SK-N-DZ (cell line): ENCODE measurements at places on chromosomes 11 and 22.

GRCh38 chr11:12246147-12246546 is 131.2 kb upstream of the PARVA start:
- DNase-seq = peak; percentile 40

DNA sequence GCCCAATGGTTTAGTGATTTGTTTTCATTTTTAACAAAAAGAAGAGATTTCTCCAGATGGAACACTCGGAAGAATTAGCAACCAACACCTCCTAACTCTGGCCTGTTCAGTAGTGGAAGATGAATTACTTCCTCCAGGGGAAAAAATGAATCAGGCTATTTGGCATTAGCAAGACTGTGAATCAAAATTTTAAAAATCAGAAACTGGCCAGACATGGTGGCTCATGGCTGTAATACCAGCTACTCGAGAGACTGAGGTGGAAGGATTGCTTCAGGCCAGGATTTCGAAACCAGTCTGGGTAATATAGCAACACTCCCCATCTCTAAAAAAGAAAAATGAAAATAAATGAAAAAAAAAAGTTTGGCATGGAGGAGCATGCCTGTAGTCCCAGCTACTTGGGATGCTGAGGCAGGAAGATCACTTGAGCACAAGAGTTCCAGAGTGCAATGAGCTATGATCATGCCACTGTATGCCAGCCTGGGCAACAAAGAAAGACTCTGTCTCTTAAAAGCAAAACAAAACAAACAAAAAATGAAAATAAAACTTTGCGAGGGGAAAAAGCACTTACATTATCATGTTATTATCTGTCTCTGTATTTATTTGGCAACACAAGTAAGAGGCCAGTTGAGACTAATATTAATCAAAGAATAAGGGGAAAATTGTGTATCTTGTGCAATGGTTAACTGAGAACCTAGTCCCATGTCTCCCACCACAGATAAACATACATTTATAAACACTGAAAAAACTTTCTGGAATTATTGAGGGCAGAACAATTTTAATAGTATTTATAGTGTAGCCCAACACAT is 796.3 kb upstream of the ANO3 start:
- no peak for DNase-seq

DNA sequence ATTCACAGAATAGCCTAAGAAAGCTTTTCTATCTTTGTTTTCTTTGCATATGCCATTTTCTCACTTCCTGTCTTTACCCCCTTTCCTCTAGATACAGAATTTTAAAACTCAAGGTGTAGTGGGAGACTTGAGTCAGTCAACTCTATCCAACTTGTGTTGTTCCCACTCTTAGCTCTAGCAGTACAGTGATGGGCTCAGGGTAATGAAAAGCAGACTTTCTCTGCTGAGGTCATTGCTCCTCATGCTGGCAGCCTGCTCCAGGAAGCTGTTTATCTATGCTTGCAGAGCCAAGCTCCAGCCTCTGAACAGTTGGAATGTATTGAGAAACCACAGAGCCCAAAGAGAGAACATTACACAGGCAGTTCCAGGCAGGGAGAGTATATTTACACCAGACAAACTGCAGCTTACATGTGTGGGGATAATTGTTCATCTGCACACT is 68.1 kb downstream of the CSTPP1 start:
- DNase-seq = no peak

DNA sequence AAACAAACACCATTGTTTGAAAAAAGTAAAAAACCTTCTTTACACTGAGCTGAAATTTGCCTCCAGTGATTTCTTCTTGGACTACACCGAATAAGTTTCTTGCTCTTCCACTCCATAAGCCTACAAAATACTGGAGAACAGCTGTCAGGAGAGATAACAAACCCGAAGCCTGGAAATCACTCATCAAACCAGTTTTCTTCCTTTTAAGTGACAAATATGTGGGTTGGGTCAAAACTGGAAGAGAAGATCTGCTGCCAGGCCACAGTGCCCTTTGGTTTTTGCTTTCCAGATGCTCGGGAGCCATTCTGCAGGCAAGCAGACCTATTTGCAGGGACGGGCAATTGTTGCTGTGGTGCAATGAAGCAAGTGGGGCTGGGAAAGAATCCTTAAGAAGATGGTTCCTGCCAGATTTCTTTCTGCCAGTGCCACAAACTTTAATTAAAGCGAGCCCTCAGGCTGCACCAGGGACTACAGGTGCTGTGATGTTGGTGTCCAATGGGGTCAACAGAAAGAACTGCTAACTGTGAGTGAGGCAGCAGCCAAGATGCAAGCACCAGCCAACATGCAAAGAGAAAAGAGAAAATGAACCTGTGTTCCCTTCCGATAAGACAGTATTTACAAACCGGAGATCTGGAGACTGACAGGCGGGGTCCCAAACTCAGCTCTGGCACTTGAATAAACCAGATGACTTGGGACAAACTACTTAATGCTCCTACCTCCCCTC is 44.8 kb upstream of the SMCO4 start:
- no peak for DNase-seq

GRCh38 chr11:16979703-16980622 is 34.3 kb downstream of the PLEKHA7 start:
- DNase-seq = no peak

GRCh38 chr11:119723243-119723951 is 5.6 kb downstream of the NECTIN1 start:
- peak; percentile 43 for DNase-seq

DNA sequence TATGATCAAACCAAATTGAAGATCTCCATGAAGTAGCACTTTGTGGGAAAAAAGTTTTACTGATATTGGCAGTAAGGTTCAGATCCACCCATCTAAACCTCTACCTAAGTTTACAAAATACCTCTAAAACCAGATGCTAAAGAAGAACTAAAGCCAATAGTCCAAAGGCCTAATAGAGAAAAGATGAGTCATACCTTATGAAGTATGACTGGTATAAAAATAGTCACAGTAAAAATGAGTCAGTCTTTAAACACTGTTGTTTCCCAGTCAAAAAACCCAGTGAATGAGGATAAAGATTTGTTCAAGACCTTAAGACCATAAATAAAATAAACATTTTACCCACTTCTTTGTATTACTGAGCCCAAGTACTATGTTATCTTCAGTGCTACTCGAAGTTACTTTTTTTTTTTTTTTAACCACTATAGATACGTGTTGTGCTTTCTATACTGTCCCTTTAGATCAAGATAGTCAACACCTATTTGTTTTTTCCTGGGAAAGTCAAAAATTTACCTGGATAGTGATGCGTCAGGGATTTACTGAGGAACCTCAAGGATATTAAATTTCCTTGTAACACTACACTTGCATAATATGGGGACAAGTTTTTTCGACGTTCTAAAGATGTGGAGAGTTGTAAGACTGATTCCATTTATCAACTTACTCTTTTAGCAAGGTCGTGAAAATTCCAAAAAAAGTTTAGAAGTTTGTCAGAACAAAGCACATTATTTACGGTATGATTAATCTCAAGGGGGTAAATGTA is 87.3 kb downstream of the CCDC73 start:
- no peak for DNase-seq

DNA sequence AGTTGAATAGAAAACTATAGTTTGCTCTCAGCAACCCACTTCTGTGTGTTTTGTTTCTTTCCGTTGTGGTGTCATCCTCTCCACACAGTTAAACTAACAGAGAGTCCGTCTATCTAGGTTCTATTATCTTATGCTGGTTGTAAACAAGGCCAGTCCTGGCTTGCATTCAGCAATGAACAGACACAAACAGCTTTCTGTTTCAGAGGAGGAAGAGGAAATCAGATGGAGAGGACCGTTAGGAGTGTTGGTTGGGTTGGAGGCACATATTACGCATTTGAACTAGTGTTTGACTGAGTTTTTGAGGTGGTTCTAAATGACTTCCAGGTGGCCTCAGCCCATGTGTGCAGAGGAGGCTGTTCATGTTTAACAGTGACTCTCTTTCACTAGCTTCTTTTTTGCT is 129.5 kb upstream of the SORL1-AS1 start:
- no peak for DNase-seq
